Vagina (tissue), 2 donors: ENCODE measurements at places on chromosomes 5 and 9. TPM values are rescaled to one million over a fixed set of nuclear protein-coding genes. Genes with fewer than 3 reads are reported as not detected.

SPATA31C1 gene
- not detected for total RNA-seq

DNA sequence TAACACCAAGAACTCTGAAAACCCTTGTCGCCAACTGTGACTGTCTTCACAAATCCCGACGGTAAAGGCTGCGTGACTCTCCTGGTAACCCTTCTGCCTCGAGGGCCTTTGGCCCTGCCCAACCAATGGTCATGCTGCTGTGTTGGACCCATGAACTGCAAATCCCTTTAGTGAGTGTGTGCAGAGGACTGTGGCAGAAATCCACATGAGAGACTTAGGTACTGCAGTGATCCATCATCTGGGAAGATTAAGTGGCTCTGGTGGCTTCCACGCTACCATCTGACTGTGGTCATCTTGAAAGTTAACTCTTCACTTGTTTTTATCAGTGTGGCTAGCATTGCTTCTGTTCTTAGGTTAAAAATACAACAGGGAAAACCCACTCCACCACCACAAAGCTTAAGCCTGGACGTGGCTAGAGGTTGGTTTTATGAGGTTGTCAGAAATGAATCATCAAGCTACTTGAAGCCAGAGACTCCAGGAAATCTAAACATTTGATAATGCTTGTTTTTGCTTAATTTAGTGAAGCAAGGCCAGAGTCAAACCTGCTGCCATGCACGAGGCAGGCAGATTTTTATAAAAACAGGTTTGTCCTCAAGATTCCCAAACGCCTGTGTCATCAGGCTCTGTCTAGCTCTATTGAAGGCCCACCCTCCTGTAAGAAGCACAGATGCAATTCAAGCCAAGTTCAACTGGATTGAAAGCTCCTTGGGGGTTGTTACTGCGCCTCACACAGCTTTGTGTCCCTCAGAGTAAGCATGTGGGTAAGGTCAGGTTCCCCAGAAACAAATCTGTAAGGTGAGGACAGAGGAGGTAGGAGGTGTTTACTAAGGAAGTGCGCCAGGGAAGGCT lies 52.7 kb upstream of the ERCC6L2 start:
- no peaks in the 10 kb centered on the region for H3K36me3 ChIP-seq
- H3K4me1 ChIP-seq = peaks cover 13% of the 10 kb centered on the region
- DNase-seq = no peak
- H3K27ac ChIP-seq = no peak overlapping the region
- H3K27me3 ChIP-seq = no peaks in the 10 kb centered on the region
- no peak overlapping the region for H3K4me3 ChIP-seq

- no peak overlapping the region for H3K4me3 ChIP-seq
- H3K27me3 ChIP-seq = no peaks in the 10 kb centered on the region
- H3K4me1 ChIP-seq = peaks cover 20% of the 10 kb centered on the region
- no peaks in the 10 kb centered on the region for H3K36me3 ChIP-seq
These were observed 71.9 kb downstream of the DAPK1 start for GRCh38 chr9:87569518-87569917.

TOMM5 gene
- 70.7 TPM for total RNA-seq

DNA sequence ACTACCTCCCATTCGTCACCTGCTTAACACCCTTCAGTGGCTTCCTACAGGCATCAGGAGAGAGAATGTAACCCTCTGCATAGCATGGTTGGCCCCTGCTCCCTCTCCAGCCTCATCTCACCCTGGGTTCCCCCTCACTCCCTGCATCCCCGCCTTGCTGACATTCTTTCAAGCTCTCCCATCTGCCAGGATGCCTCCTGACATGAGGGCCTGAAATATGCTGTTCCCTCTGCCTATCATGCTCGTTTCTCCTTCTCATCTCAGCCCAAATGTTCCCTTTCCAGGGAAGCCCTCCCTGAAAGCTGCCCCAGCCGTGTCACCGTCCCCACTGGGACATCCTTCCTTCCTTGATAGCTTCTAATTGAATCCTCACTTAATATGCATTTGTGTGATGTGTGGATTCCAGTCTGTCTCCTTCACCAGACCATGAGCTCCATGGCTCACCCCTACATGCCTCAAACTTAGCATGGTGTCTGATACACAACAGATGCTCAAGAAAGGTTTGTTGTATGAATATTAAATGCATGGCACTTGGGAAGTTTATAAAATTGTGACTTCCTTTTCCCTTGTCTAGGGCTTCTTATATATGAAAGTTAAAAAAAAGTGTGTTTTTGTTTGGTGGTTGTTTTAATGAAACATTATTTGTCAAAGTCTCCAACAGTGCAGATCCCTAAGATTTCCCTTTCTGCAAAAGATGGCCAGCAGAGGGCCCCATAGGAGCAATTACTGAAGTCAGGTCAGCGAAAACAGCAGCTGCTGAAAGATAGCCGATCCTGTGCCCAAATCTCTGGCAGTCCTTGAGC lies 7.3 kb upstream of the C5orf58 start:
- no peak overlapping the region for H3K4me3 ChIP-seq
- H3K36me3 ChIP-seq = no peaks in the 10 kb centered on the region
- no peak for DNase-seq

SPAG8 gene
- total RNA-seq = not detected

DNA sequence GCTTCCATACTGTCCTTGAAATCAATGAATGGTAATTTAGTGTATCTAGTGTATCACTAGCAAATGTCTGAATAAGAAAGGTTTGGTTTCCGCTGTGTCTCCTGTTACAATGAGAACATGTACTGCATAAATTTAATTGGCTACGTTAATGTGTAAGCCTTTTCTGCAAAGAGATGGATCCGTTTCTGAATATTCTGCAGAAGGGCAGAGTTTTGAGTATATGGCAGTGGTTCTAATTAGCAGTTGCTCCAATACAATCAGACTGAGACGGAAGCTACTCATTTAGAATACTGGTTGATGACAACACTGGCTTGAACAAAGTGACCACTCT lies 555 bp upstream of the PCDHGC4 start:
- peaks cover 12% of the 10 kb centered on the region for H3K36me3 ChIP-seq
- peaks cover 79% of the 10 kb centered on the region for H3K4me1 ChIP-seq
- peak overlapping the region; percentile 43 for H3K4me3 ChIP-seq
- DNase-seq = no peak
- peak overlapping the region; percentile 63 for H3K27ac ChIP-seq

- H3K36me3 ChIP-seq = no peaks in the 10 kb centered on the region
- no peak overlapping the region for H3K27ac ChIP-seq
- no peak overlapping the region for H3K4me3 ChIP-seq
- H3K27me3 ChIP-seq = no peaks in the 10 kb centered on the region
- no peak for DNase-seq
These were observed 176.0 kb downstream of the ZNF608 start for GRCh38 chr5:124570285-124571035.

DNA sequence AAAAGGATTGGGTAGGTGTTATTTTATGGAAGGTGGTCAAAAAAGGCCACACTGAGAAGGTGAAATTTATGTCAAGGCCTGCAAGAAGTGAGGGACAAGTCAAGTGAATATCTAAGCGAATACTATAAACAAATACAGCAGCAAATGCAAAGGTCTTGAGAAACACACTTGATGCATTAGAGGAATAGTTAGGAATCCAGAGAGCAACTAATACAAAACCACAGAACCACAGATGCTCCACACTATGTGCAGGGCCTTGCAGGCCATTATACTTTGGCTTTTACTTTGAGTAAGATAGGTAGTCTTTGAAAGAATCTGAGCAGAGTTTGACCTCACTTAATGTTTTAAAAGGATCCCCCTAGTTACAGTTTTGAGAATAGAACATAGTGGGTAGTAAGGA lies 4.6 kb downstream of the ZNF622 start:
- no peak overlapping the region for H3K27ac ChIP-seq
- no peaks in the 10 kb centered on the region for H3K27me3 ChIP-seq
- H3K4me1 ChIP-seq = peaks cover 70% of the 10 kb centered on the region

CDH12 gene
- total RNA-seq = not detected

DNA sequence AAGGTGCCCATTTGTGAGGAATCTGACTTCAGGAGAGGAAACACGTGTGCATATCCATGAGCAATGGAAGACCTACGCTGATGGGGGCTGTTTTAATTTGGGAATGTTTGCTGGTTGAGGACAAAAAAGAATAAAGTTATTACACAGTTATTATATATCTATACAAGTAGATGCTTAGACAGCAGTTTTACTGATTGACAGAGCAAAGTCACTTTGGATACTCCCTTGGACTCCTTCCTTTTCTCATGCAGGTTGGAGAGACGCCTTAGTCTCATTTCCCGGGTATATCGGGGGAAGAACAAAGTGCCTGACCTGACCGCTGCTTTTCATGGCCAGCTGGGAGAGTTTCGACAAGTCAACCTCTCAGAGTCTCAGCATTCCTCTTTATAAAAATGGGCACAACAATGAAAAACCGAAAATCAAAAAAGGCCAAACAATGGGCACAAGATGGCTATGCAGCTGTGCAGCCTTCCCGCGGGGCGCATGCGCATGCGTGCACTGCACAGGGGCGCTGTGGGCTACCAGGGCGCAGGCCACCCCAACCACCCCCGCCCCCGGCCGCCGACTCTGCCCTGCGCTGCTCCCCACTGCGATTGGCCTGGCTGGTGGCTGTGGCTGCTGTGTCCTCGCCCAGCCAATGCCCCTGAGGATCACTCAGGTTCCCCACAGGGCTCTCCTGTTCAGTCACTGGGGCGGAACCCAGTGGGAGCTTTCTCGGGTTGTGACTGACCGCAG lies 18.1 kb downstream of the NFIL3 start:
- H3K36me3 ChIP-seq = peaks cover 24% of the 10 kb centered on the region
- no peak overlapping the region for H3K27ac ChIP-seq
- DNase-seq = no peak

- no peak for DNase-seq
- no peaks in the 10 kb centered on the region for H3K4me1 ChIP-seq
- H3K36me3 ChIP-seq = no peaks in the 10 kb centered on the region
- H3K27me3 ChIP-seq = no peaks in the 10 kb centered on the region
- H3K27ac ChIP-seq = no peak overlapping the region
These were observed 35.2 kb downstream of the YIPF5 start for GRCh38 chr5:144135113-144135762.

TAF11L11 gene
- not detected for total RNA-seq

- H3K27me3 ChIP-seq = no peaks in the 10 kb centered on the region
- no peak overlapping the region for H3K4me3 ChIP-seq
- DNase-seq = no peak
These were observed 29.7 kb downstream of the SLC28A3 start for GRCh38 chr9:84310883-84311282.

CTXN3 gene
- not detected for total RNA-seq

RNF183 gene
- total RNA-seq = not detected

DNA sequence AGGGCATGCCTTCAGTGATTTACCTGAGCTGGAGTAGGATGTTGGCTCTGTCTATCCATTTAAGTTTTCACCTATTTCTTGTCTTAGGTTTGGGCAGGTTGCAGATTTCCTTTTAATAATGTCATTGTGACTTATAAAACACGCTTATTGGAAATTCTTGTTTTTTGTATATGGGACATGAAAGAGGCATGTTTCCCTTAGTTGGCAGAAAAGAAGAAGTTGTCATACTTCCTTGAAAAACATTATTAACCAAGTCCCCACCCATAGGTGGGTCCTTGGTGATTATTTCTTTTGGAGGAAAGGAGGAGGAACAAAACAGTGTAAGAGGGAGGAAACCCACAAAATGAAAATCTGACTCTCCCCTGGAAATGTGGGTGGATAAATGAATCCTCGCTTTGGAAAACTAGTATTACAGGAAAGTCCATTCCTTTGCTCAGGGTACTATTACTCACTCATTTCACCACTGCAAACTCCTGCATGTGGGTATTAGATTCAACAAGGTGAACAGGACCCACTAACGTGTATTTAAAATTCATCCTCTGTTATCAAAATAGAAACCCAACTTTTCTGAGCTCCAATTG lies 9.3 kb downstream of the CER1 start:
- no peaks in the 10 kb centered on the region for H3K27me3 ChIP-seq
- no peak for DNase-seq
- no peaks in the 10 kb centered on the region for H3K4me1 ChIP-seq
- no peak overlapping the region for H3K4me3 ChIP-seq

DNA sequence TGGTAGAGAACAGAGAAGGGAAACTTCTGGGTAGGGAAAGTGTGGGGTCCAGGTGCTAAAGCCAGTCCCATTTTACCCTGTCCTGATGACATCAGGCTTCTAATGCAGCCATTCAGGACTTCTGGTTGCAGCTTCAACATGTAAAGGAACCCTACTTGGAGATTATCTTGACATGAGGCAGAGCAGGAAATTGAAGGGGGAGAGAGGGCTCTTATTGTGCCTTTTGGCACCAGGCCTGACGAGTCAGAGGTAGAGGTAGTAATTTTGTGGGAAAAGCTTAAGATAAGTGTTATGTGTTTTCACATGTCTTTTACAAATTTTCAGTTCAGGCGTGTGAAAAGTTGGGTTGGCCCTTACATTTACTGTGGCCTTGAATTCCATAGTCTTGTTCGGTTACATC lies 102.4 kb upstream of the APC start:
- no peak overlapping the region for H3K27ac ChIP-seq
- H3K36me3 ChIP-seq = no peaks in the 10 kb centered on the region
- H3K4me1 ChIP-seq = peaks cover 21% of the 10 kb centered on the region
- H3K27me3 ChIP-seq = no peaks in the 10 kb centered on the region

GRCh38 chr5:1702318-1702717 lies 97.3 kb downstream of the MRPL36 start:
- no peak overlapping the region for H3K4me3 ChIP-seq
- no peak overlapping the region for H3K27ac ChIP-seq
- no peaks in the 10 kb centered on the region for H3K36me3 ChIP-seq
- no peaks in the 10 kb centered on the region for H3K4me1 ChIP-seq

- no peaks in the 10 kb centered on the region for H3K36me3 ChIP-seq
- H3K4me1 ChIP-seq = peaks cover 12% of the 10 kb centered on the region
- H3K4me3 ChIP-seq = no peak overlapping the region
- no peak overlapping the region for H3K27ac ChIP-seq
- no peaks in the 10 kb centered on the region for H3K27me3 ChIP-seq
These were observed 261.5 kb downstream of the TLE1 start for GRCh38 chr9:81427870-81428269.

GRCh38 chr9:7510199-7510598 lies 289.4 kb downstream of the DMAC1 start:
- no peaks in the 10 kb centered on the region for H3K4me1 ChIP-seq
- no peaks in the 10 kb centered on the region for H3K36me3 ChIP-seq
- no peak for DNase-seq
- H3K4me3 ChIP-seq = no peak overlapping the region

CARD6 gene
- 12.3 TPM for total RNA-seq

DNA sequence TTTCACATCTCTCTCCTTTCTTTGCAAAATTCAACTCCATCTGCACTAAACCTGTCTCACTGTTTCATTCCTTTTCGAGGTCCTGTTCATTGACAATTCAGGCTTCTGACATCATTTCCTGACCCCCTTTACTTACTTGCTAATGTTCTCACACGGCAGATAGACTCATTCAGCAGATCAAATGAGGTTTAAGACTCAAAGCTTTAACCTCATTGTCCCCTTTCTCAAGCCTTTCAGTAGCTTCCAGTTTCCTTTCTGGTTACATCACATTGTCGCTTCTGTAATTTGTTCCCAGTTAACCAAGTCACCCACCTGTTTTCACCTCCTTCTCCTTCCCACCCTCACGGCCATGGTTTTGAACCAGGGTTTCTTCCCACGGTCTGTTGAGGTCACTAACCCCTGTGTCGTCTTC lies 143.4 kb upstream of the OTULINL start:
- DNase-seq = no peak
- H3K4me1 ChIP-seq = peaks cover 23% of the 10 kb centered on the region
- no peak overlapping the region for H3K27ac ChIP-seq
- H3K4me3 ChIP-seq = no peak overlapping the region
- H3K36me3 ChIP-seq = no peaks in the 10 kb centered on the region
- H3K27me3 ChIP-seq = no peaks in the 10 kb centered on the region
